ENCODE measurements at places on chromosomes 4 and X.

DNA sequence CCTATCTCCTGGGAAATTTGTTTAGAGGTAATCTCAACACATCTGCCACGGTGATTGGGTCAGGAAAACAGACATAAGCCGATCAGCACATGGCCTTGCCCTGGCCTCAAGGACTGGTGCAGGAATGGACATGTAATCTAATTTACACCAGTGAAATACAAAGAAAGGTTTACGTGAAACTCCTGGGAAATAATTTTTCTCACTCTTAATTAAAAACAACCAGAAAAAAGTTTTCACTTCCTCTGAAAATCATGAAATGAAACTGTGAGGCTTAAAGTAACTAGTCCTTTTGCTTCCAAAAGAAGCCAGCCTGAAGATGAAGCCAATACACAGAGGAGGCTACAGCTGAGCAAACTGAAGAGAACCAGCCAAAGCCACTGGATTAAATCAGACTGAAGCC is 154.1 kb upstream of the FAM241A start:
- no peak for DNase-seq

GRCh38 chrX:9746148-9746888 is 19.3 kb downstream of the GPR143 start:
- DNase-seq: peak; percentile 40

DNA sequence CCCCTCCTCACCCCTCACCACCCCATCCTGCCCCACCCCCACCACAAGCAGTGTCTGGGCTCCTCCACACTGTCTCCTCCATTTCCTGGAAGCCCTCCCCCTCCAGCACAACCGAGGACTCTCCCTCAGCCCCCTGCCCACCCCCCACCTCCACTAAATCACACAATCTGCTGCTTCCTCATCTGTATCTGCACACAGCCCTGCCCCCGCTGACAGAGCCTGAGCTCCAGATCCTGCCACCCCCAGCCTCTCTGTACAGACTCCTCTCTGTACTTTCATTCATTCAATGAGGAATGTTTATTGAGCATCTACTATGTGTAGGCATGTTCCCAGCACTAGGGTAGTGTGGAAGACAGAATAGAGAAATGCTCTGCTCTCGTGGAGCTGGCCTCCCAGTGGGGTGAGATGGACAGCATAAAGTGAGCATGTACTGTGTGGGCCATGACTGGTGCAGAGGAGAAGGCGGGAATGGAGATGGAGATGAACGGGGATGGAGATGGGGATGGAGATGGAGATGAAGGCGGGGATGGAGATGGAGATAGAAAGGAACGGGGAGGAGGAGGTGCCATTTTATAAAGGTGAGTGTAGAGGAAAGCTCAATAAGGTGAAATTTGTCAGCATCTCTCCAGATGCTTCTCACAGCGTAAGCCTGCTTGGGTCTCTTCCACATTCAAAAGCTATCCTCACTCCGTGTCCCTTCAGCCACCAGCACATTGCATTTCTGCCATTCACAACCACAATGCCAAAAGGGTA is 2.5 kb upstream of the PPP2R2C start:
- no peak for DNase-seq

DNA sequence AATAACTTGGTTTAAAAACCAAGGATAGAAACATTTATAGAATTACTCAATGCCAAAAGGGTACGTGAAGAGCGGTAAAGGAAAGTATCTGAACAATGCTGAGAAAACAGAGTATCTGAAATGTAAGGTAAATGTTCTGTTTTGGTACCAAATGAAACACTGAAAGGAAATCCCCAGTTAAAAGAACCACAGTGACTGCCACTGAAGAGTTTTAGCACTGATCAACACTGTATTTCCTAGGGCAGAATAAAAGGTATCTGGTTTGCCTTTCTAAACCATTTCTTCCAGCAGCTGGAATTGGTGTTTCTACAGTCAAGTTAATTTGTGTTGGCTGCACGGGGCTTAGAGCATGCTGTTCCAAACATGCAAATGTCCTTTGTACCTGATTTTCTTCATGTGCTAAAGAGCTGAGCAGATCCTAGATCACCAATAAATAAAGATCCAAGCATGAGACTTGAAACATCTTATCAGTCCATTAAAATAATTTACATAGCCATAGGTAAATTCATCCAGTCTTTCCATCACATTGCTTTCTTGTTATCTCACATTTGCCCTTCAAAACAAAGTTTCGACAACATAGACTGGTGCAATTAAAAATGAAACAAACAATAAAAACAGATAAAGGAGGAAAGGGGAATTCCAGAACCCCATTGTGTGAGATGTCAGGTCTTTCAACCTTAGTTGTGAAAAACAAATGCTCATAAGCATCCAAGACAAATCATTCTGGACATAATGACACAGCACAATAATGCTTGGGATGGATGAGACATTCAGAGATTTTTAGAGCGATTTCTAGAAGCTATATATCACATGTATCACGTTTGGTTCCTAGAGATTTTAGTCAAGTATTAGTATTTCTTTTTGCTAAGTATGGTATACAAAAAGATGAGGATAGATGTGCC is 38.6 kb downstream of the MFAP3L start:
- no peak for DNase-seq

- DNase-seq: no peak
These were observed 40.7 kb upstream of the ASMTL start for GRCh38 chrX:1493412-1493811.

DNA sequence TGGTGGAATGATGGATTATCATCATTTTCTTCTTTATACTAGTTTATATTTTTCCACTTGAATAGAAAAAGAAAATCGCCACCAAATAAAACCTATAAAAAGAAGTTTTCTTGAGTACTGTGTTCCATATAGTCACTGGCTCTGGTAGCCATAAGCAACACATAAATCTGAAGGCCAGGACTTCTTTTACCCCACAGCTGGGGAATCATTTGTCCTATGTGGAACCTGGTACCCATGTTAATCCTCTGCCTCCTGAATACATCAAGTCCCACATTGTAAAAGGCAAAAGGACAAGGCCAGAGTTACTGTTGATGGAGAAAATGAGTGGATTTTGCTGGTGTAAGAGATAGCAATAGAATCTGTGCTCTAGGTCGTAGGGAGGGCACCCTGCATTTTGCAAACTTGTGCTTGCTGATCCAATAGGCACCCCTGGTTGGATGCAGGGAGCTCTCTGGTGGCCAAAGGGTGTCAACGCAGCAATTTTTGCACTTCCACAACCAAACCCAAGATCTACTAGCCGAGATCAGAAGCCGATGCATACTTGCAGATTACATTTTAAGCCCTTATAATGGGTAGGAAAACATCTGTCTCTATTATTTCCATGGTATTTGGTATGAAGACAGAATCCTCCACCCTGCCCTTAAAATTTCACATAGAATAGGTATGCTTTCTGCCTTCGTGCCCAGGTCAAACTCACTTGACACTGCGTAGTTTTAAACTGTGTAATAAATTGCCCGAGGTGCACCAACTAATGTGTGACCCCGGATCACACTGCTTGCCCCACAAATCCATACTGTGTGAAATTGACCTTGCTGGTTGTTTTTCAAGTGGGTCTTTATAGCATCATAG is 146.2 kb upstream of the SCML1 start:
- peak; percentile 33 for DNase-seq

DNA sequence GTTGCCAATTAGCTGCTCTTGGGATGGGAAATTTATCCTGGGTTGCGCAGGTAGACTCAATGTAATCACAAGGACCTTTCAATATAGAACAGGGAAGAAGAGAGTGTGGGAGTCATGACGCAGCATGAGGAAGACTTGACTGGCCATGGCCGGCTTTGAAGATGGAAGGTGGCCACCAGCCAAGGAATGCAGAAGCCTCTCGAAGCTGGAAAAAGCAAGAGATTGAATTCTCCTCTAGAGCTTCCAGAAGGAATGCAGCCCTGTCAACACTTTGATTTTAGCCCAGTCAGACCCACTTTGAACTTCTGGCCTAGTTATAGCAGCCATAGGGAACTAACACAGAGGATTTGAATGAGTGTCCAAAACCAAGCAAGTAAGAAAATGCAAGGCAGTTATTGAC is 14.7 kb upstream of the SH3KBP1 start:
- no peak for DNase-seq

DNA sequence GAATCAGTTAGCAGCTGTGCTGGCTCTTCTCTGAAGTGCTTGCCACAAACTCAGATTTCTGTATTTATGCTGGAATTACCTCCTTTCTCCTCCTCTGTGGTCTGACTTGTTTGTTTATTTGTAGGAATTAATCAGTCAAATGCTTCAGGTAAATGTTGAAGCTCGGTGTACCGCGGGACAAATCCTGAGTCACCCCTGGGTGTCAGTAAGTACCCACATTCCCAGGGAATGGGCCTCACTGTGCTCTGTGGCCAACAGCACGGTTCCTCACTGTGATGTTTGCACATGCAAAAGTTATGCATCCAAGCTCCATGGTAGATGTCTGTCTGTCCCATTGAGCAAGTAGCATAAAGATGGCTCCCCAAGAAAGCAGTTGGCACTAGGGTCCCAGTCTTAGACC is 169.9 kb downstream of the DCLK2 start:
- DNase-seq: no peak

GRCh38 chrX:80929251-80929650 is 119.6 kb upstream of the BRWD3 start:
- DNase-seq: no peak

DNA sequence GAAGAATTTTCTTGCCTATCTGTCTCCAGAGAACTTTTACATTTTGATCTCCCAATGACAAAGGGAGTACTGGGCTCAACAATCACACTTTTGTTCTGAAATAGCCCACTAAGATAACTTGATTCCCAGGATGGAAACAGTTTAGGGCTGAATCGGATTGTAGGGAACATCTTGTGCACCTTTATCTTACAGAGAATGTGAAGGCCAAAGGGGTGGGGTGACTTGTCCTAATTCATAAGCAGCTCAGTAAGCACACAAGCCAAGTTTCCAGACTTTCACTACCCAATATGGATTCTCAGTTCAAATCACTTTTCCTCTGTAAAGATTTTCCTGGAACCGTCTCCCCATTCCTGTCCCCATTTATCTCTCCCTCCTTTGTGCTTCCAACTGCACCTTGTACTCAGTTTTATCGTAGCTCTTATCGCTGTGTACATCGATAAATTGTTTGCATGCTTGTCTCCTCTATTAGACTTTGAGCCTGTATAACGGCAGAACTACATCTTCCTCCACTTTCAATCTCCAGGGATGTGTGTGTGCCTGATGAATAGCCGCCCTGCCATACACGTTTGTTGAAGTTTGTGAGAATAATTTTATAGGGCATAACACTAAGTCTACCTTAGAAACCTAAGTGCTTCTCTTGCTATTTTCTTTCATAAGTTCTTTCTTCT is 77.4 kb downstream of the MBNL3 start:
- DNase-seq: no peak

DNA sequence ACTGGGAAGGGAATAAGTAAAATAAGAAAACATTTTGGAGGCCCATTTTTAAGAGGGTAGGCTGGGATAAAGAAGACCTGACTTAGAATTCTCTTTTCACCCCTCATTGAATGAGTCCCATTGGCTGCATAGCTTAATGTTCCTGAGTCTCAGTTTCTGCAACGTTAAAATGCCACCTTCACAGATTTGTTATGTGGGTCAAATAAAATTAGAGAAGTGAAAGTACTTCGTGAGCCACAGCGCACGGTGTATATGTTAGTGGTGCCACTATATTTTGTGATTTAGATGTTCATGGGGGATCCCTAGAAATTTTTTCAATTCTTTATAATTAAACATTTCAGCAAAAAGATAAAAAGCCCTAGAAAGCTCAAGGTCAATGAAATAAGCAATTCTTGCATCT is 109.2 kb upstream of the HS3ST1 start:
- DNase-seq: no peak

GRCh38 chr4:1285790-1286553 is 3.7 kb upstream of the MAEA start:
- peak; percentile 29 for DNase-seq

- no peak for DNase-seq
These were observed 1597.1 kb downstream of the ADGRL3 start for GRCh38 chr4:62797221-62797620.

DNA sequence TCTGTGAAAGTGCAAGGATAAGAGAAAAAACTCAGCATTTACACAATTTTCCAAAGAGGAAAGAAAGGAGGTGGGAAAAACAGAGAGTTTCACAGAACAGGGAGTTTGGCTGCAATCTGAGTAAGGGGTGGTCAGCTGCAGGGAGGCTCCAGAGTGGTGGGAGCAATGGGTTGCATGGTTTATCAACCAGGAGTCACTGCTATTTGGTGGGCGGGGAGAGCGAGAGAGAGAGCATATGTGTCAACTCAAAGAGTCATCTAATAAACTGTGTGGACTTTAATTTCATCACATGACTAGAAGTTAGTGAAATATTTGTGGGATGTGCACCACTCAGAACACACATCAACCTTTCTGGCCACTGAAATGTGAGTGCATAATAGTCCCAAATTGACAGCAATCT is 94.6 kb downstream of the FAM13A start:
- DNase-seq: no peak

- DNase-seq: no peak
These were observed 114.3 kb downstream of the SH3BGRL start for GRCh38 chrX:81316163-81316562.

DNA sequence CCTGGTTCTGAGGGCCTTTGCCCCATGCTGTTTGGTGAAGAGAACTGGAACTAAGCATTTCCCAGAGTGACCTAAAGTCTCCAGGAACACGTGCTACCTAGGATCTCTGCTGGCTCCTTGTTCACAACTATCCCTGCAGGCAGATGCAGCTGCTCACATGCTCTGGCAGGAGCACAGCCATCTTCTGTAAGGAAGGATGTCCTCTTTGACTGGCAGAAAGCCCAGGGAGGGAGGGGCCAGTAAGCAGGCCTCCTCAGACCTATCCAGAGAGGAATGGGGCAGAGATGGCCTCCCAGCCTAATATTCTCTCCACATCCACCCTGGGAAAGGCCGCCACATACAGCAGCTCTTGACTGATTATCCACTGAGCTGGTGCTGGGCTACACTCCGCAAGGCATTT is 142.8 kb upstream of the EOLA2 start:
- DNase-seq: no peak

DNA sequence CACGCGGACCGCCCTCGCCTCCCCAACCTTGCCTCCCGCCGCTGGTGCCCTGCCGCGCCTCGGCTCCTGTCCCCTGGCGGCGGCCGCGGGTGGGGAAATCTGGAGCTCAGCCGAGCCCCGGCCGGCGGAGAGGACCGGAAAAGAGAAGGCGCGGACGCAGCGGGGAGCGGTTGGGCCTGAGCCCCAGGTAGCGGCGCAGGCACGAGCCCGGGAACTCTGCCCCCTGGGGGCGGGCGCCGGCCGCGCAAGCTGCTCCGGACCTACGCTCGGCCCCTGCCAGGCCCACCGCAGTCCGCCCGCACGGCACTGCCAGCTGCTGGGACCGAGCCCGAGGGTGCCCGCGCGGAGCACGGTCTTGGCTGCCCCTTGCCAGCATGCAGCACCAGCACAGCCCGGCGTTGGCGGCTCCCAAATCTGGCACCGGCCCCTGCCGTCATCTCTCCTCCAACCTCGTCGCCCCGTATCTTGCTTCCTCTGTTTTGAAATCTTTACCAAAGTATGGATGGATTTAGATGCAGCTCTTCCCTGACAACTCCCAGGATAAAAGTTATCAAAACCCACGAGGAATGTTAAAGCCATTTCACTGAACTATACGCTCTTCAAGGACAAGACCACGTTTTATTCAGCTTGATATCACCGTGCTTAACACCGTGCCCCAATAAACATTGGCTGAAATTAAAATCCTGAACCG is at the start of gene PRSS12:
TSS of gene PRSS12 (minus strand) at position 161 of the 691 bp plus-strand sequence. CDS start 283 bp downstream, outside the sequence.
- peak; percentile 38 for DNase-seq

GRCh38 chr4:69058410-69059059 is 37.7 kb upstream of the UGT2B7 start:
- DNase-seq: no peak

- no peak for DNase-seq
These were observed 114.2 kb upstream of the GRXCR1 start for GRCh38 chr4:42778349-42778748.
